ENCODE measurements at places on chromosomes 7 and 10. TPM values are rescaled to one million over a fixed set of nuclear protein-coding genes. Genes with fewer than 3 reads are reported as not detected.

Gene PPP1R17
- not detected for total RNA-seq

GRCh38 chr10:5343979-5344378 lies 20.8 kb upstream of the UCN3 start:
- H3K4me1 ChIP-seq, result no peaks in the 10 kb centered on the region
- no peak overlapping the region for H3K27ac ChIP-seq
- H3K4me3 ChIP-seq, result no peak overlapping the region
- DNase-seq, result no peak
- no peaks in the 10 kb centered on the region for H3K27me3 ChIP-seq
- no peaks in the 10 kb centered on the region for H3K36me3 ChIP-seq

DNA sequence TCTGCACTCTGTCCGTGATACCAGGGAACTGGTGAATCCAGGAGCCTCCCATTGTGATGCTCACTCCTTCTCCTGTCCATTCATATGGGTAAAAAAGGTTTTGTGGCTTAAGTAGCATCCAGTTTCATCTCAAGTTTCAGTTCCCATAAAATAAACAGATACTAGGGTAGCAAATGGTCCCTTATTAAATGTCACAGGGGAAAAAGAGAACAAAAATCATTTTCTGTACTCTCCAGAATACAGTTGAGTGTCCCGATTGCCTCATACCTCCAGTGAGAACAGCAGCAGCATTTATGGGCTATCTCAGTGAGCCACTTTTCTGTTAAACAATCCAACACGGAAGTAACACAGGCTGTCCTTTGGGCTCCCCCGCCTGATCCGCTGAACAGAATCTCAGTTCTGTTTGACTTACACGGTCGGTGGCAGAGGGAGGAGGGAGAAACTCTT lies 179.6 kb downstream of the CELF2 start:
- H3K4me3 ChIP-seq, result peak overlapping the region; percentile 84
- H3K27ac ChIP-seq, result peak overlapping the region; percentile 30
- peaks cover 45% of the 10 kb centered on the region for H3K36me3 ChIP-seq
- peaks cover 95% of the 10 kb centered on the region for H3K4me1 ChIP-seq
- DNase-seq, result no peak

- no peaks in the 10 kb centered on the region for H3K4me1 ChIP-seq
- H3K27me3 ChIP-seq, result no peaks in the 10 kb centered on the region
- H3K4me3 ChIP-seq, result no peak overlapping the region
- DNase-seq, result no peak
- peaks cover 38% of the 10 kb centered on the region for H3K36me3 ChIP-seq
These were observed 11.3 kb upstream of the STMP1 start for GRCh38 chr7:135650831-135651573.

DNA sequence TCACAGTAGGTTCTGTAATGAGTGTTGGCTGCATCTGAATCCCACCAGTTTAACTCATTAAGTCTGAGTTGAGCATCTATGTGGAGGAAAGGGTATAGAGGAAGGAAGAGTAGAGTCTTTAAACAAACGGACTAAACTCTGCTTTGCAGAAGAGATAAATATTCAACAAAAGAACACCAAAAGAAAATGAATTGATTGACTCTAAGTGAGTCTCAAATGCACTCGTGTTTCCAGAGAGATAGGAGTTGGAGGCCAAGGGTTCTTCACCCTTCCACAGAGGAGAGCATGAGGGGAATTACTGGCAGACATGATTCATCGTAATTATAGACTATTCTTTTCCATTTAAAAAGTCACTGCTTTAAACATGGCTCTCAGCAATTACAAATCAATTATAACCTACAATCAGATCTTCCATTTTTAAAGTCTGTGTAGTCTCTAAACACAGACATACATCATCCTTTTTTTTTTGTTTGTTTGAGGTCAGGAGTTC lies 56.3 kb downstream of the PLPP4 start:
- no peak overlapping the region for H3K4me3 ChIP-seq
- no peaks in the 10 kb centered on the region for H3K36me3 ChIP-seq

DNA sequence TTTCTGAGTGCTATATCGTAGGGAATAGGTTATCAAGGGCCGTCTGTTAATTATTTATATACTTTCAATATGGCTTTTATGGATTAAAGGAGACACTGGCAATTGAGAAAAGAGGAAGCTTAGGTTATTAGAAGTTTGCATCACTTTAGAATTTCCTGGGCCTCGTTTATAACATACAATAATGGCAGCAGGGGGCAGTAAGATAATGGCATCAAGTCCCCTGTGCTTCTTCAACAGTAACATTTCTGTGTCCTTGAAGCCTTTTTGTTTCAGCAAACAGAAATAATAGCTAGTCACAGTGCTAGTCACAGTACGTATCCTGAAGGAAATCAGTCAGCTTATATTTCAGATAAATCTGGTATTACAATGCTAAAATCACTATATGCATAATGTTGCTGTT lies 41.9 kb downstream of the SPAM1 start:
- H3K36me3 ChIP-seq, result no peaks in the 10 kb centered on the region
- H3K4me1 ChIP-seq, result no peaks in the 10 kb centered on the region
- no peak for DNase-seq

DNA sequence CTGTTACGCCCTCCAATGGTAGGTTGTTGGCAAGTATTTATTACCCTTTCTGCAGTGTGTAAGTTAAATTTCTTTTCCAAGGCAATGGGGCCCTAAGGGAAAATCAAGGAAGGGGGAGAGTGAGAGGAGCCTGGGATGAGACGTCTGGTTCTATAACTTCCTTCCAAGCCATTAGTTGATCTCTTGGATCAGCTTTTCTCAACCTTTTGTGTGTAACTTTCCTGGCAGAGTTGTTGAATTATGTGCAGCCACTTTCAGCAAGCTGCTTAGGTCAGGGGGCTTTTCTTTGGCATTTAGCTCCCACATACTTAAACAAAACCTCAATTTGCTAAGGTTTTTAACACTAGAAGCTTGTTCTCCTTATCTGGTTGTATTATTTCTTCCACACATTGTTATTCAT lies 127.1 kb downstream of the NXPH1 start:
- H3K36me3 ChIP-seq, result no peaks in the 10 kb centered on the region
- no peak overlapping the region for H3K27ac ChIP-seq
- no peaks in the 10 kb centered on the region for H3K27me3 ChIP-seq
- no peak for DNase-seq

DNA sequence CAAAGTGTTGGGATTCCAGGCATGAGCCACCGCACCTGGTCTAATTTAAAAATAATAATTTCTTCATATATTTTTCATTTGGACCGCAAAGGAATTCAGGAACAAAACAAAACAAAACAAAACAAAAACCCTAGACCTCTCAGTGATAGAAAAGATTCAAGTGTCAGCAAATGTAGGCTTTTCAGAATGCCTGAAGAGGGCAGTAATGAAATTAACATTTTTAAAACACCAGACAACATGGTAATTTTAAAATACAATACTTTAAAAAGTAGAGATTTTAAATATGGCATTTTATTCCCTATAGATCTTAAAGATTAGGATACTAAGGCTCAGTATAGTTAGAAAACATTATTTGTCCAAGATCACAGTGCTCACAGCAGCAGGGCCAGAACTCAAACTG lies 36.6 kb downstream of the DNMBP start:
- DNase-seq, result no peak
- H3K27me3 ChIP-seq, result no peaks in the 10 kb centered on the region
- no peaks in the 10 kb centered on the region for H3K4me1 ChIP-seq
- no peak overlapping the region for H3K4me3 ChIP-seq
- H3K36me3 ChIP-seq, result no peaks in the 10 kb centered on the region
- no peak overlapping the region for H3K27ac ChIP-seq

- H3K27ac ChIP-seq, result no peak overlapping the region
- H3K4me3 ChIP-seq, result no peak overlapping the region
- no peak for DNase-seq
These were observed 251.2 kb downstream of the ARHGAP12 start for GRCh38 chr10:31677195-31678138.

Gene AMPH
- total RNA-seq, result not detected

DNA sequence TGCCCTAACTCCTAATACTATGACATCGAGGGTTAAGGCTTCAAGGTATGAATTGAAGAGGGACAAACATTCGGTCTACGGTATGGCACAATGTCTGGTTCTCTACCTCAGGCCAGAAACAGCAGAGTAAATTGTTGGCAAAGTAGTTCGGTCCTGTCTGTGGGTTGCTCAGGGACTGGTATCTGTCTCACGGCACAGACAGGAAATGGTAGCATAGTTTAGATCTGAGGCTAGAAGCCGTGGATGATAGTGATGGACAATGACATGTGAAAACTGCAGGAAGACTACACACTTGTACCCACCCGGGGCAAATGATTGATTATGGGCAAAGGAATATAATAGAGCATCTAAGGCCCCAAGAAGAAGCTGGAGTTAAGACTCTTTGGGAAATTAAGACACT lies 106.2 kb downstream of the TWIST1 start:
- no peaks in the 10 kb centered on the region for H3K4me1 ChIP-seq
- H3K27me3 ChIP-seq, result no peaks in the 10 kb centered on the region
- DNase-seq, result no peak
- no peak overlapping the region for H3K4me3 ChIP-seq

GRCh38 chr7:108467391-108467790 lies 11.2 kb upstream of the NRCAM start:
- H3K4me1 ChIP-seq, result peaks cover 49% of the 10 kb centered on the region
- no peak overlapping the region for H3K4me3 ChIP-seq
- no peaks in the 10 kb centered on the region for H3K36me3 ChIP-seq
- no peak overlapping the region for H3K27ac ChIP-seq

Gene WAPL
- 66.5 TPM for total RNA-seq

Gene NUPR2
- not detected for total RNA-seq

DNA sequence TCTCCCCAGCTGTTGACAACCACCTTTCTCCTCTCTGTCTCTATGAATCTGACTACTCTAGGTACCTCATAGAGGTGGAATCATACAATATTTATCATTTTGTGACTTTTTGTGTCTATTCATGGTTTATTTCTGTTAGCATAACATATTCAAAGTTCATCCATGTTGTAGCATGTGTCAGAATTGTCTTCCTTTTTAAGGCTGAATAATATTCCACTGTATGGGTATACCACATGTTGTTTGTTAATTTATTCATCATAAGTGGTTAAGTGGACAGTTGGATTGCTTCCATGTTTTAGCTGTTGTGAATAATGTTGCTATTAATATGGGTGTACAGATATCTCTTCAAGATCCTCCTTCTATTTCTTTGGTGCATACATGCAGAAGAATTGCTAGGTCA lies 69.9 kb upstream of the COMTD1 start:
- H3K36me3 ChIP-seq, result no peaks in the 10 kb centered on the region
- H3K4me3 ChIP-seq, result no peak overlapping the region
- H3K27me3 ChIP-seq, result no peaks in the 10 kb centered on the region

DNA sequence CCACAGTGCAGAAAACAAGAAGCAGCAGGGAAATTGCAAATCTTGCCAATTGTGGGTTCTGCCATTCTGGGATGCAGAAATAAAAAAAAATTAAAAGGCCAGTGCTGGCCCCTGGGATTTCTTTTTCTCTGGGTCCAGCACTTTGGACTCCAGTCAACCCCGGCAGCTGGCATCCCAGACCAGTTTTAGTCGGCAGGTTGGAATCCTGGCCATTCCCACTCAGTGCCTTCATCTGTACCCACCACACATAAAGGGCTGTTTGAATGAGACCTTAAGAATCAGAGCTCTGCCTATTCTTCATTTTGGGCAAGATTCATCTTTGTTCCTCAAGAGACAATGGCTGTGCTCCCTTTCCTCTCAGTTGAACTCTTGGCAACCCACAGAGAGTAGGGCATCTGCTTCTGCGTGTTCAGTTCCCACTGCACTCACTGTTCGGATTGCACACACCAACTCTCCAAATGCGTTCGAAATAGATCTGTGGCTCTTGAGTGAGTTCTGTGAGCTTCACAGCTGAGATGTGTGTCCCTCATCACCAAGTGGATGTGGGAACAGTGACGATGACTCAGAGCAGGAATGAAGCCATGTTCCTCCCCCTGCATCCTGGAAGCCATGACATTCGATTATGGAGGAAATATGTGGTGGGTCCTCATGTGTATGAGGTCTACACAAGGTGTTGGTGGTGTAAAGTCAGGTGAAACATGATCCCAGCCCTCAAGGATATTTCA lies 63.0 kb upstream of the EGFR start:
- peaks cover 5% of the 10 kb centered on the region for H3K27me3 ChIP-seq
- H3K4me3 ChIP-seq, result no peak overlapping the region
- DNase-seq, result no peak
- no peaks in the 10 kb centered on the region for H3K36me3 ChIP-seq

DNA sequence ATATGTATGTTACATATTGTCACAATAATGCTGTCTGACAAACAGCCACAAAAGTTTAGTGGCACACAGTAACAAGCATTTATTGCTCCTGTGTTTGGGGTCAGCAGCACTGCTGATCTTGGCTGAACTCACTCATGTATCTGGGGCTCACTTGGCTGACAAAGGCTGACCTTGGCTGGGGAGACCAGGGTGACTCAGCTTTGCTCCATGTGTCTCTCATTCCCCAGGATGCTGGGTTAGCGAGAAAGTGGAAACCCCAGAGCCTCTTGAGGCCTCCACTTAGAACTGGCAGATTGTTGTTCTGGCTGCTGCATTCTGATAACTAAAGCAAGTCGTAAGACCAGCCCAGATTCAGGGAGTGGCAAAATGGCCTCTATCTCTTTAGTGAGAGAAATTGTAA lies 217.3 kb upstream of the HABP2 start:
- no peaks in the 10 kb centered on the region for H3K27me3 ChIP-seq
- no peaks in the 10 kb centered on the region for H3K36me3 ChIP-seq
- H3K27ac ChIP-seq, result no peak overlapping the region
- no peak for DNase-seq

Gene BLNK
- total RNA-seq, result 5.2 TPM

Gene CYP26A1
- not detected for total RNA-seq

- peak overlapping the region; percentile 21 for H3K27ac ChIP-seq
- peaks cover 9% of the 10 kb centered on the region for H3K27me3 ChIP-seq
- H3K36me3 ChIP-seq, result peaks cover 2% of the 10 kb centered on the region
- H3K4me3 ChIP-seq, result no peak overlapping the region
These were observed 39.9 kb downstream of the CYTH3 start for GRCh38 chr7:6232534-6232933.

DNA sequence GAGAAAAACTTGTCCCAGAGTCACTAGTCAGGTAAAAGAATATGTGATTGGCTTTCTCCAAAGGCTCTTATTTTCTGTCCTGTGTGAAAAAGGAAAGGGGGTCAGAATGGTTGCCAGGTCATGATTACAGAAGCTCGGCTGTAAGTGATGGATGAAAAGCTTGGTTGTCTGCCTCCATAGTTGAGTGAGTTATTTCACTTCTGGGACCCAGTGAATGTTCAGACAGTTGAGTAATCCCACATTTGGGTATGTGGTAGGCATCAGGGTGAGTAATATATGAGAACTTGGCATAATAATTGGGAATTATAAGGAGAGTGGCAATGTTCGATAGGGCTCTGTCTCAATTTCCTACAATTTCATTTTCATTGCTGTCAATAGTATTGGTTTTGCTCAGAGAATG lies 72.5 kb downstream of the BBS9 start:
- H3K27me3 ChIP-seq, result no peaks in the 10 kb centered on the region
- no peak overlapping the region for H3K4me3 ChIP-seq
- no peak for DNase-seq
- peaks cover 4% of the 10 kb centered on the region for H3K36me3 ChIP-seq

Gene MOGAT3
- not detected for total RNA-seq

Gene EIF5AL1
- 0.55 TPM for total RNA-seq

Gene OR6B1
- not detected for total RNA-seq
